ENCODE measurements at places on chromosomes 3 and 15. TPM values are rescaled to one million over a fixed set of nuclear protein-coding genes. Genes with fewer than 3 reads are reported as not detected.
A peak's percentile ranks its signal among the peaks of the same experiment; 100 is the strongest.

Gene IL17RB
- total RNA-seq: not detected

GRCh38 chr3:69553888-69554287 lies 168.0 kb upstream of the FRMD4B start:
- DNase-seq: no peak

DNA sequence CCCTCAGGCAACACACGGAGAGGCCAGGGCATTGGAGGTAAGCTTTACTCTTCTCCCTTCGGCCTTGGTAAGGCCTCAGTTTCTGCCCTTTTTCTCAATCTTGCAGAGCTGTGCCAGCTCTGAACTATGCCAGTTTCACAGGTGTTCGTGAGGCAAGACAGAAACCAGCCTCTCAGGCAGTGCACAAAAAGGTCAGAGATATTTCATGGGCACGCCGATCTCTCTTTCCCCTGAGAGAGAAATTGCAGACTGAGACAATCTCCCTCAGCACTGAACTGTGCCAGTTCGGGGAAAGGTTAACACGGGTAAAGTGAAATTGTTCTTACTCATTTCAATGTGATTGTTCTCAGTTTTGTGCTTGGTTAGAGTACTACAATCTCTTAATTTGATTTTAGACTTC lies 88.5 kb downstream of the GMNC start:
- no peak for DNase-seq

- DNase-seq: no peak
These were observed 8.9 kb downstream of the OR5AC2 start for GRCh38 chr3:98095882-98096281.

Gene MCTP2
- 18.3 TPM for total RNA-seq

GRCh38 chr3:29128001-29128400 lies 152.9 kb upstream of the RBMS3 start:
- DNase-seq: no peak

DNA sequence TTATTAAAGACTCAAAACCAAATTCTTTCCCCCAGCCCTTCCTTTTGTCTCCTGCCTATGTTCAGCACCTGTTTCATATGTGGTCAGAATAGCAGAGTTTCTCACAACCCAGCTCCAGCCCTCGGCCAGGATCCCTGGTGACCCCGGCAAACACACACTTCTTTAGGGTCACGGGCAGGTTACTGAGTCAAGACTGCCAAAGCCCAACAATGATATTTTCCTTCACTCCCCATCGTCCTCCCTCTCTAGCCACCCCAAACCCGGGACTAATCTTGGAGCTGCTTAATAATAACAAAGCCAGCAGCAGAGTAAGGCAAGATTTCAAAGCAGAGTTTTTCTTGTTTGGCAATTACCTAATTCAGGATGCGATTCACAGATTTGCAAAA lies 25.5 kb downstream of the RARB start:
- DNase-seq: no peak

- no peak for DNase-seq
These were observed 2.6 kb upstream of the SLC9A9 start for GRCh38 chr3:143850877-143851276.

- no peak for DNase-seq
These were observed 458.1 kb downstream of the DIPK2A start for GRCh38 chr3:144429719-144430121.

DNA sequence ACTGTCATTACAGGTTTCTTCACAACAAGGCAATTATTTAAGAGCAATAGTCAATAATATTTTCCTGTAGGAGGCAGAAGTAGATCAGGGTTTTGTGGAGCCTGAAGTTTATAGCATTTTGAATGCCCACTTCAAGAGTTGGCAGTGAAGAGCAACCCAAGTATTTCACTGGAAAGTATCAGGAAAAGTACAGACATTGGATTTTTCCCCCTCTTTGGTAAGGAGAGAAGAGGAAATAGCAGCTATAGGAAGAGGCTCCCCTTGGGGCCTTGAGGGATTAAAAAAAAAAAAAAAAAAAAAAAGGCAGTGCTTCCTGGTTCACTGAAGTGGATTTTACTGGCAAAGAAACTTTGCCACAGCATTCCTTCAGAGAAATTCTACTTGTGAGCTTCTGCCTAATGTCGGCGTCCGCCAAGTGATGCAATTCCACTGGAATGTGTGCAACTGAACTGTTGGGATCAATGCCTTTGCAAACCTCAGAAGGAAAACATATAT lies 5.7 kb upstream of the CNTN6 start:
- no peak for DNase-seq

DNA sequence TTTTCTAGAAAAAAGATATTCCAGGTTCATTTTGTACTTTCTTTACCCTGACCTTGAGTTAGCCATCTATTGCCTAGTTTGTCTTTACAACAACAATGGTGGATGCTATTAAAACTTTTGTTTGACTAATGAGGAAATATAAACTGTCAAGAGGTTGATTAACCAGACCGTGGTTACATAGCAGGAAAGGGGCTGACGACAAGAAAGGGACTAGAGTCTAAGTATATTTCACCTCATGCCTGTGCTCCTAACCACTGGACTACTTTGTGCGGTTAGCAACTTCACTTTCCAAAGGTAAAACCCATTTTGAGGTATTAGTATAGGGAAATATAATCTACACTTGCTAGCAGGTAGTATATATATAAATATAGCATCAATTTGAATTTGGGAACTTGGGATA lies 327.1 kb downstream of the SATB1 start:
- DNase-seq: no peak

Gene GOLGA8H
- total RNA-seq: 0.31 TPM

Gene SAMD7
- not detected for total RNA-seq

GRCh38 chr3:50274371-50275104 lies 4.3 kb upstream of the LSMEM2 start:
- peak; percentile 88 for DNase-seq

Gene TICRR
- 29.2 TPM for total RNA-seq

DNA sequence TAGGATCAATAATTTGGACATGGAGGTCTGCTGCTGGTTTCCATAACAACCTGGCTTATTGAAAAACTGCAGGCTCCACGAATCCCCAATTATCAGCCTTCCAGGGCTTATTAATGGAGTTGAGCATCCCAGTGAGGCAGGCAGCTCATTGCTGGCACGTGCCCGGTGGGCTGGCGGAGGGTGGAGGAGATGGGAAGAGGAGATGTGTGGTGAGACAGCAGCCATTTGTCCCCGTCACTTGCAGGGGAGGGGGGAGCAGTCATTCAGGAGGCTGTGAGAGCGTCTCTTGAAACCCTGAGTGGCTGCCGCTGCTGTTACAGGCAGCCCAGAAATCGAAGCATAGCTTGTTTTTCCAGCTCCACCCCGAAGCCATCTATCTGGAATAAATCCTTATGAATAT lies 70.6 kb downstream of the GAP43 start:
- no peak for DNase-seq

Gene GPR27
- 0.40 TPM for total RNA-seq

DNA sequence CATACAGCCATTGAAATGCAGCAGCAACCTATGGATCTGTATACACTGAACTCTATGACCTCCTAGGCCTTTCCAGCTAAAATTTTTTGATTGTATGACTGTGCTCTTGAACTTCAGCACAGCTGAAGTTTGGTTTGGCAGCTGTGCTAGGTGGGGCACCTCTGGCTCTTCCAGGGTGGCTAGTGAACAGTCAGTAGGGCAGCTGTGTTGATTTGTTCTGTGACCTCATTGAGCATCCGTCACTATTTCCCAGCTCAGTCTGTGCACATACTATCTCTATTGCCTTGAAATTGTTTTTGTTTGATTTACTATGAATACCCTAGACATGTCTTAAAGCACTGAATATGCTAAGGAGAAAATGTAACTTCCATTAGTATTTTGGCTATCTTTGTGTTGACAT lies 363.2 kb upstream of the NAALADL2 start:
- DNase-seq: no peak

- DNase-seq: no peak
These were observed 93.6 kb downstream of the SCN11A start for GRCh38 chr3:38958026-38958720.

DNA sequence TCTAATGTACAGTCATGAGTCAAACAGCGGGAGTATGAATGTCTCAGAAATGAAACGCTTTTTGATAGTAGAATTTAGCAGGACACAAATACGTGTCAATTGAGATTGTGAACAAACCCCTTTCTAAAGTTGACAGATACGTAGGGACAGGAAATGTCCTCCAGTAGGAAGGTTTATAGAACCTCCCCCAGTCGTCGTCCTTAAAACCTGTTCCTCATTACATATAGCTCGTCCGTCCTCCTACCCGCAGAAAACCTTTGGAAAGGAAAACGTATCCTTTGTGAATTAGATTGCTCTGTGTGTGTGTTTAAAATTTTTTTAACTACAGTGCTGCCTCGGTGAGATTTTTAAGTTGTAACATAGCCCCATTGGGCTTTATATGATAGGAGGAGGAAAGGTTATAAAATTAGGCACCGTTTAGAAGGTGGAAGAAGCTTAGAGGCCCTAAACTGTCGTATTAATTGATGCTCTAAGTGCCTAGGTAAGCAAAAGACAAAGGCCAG lies 4.1 kb downstream of the UBE2E1 start:
- peak; percentile 11 for DNase-seq

DNA sequence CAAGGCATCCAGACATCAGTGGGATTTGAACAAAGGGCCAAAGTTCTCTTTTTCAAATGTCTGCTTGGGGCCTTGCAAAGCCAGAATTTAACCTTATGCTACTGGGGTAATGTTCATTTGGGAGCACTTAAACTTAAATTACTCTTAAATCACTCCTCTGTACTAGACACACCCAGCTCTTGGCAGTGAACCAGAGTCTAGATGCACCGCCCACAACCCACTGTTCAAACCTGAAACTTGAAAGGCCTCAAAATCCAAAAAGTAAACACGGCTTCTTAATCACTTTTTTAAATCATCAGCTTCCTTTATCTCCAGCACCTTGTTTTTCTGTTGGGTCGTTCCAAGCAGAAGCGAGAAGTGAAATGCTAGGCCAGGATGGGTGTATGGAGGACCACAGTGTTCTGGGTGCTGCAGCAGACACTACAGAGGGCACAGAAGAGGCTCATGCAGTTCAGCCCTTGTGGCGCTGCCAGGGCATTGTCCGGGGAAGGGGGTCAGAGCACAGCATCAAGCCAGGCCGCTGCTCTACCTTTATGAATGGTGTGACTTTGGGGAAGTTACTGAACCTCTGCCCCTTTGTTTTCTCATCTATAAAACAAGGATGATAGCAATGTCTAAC lies 28.8 kb downstream of the MECOM start:
- no peak for DNase-seq

Gene ARGFX
- not detected for total RNA-seq

- no peak for DNase-seq
These were observed 17.1 kb upstream of the CSTA start for GRCh38 chr3:122307976-122308375.

- no peak for DNase-seq
These were observed 204.9 kb downstream of the TIGIT start for GRCh38 chr3:114498539-114499370.

- no peak for DNase-seq
These were observed 29.2 kb downstream of the GJD2 start for GRCh38 chr15:34725556-34725955.

Gene CCRL2
- 2.8 TPM for total RNA-seq

DNA sequence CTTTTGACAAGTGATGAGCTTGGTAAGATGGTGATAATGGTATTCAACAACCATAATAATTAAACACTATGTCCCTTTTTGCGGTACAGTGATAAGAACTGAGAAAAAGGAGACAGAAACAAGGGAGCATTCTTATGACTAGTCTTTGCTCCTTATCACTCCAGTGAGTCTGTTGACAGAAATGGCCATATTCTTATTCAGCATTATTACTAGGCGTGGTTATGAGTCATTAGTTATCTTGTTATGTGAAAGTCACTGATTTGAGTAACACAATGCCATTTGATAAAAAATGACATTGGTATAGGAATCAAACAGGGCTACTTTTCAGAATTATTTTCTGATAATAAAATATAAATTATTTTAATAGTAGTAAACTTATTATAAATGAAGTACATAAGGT lies 193.5 kb downstream of the C3orf38 start:
- no peak for DNase-seq
